GM20000 (cell line): ENCODE measurements at places on chromosomes 6 and 20.

GRCh38 chr6:22023937-22024336 lies 272.9 kb downstream of the PRL start:
- no peak for DNase-seq

DNA sequence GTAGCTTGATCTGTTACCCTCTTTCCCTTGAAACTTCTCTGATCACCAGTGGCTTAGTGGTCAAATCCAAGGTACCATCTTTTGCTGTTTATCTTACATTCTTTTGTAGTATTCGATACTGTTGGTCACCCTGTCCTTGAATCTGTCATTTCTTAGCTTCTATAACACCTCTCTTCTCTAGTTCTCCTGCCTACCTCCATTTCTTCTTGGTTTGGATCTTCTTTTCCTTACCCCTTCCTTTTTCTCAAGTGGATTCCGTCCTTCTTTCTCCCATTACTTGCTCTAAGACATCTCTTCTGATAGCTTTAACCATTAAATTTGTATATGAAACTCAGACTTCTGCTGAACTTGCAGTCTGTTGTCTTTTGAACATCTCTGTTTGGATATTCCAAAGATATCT lies 39.9 kb downstream of the QKI start:
- no peak for DNase-seq

- DNase-seq = no peak
These were observed 1090.1 kb upstream of the ADGRB3 start for GRCh38 chr6:67544851-67545452.

GRCh38 chr6:167350731-167351655 lies 26.1 kb downstream of the TTLL2 start:
- DNase-seq = peak; percentile 65

DNA sequence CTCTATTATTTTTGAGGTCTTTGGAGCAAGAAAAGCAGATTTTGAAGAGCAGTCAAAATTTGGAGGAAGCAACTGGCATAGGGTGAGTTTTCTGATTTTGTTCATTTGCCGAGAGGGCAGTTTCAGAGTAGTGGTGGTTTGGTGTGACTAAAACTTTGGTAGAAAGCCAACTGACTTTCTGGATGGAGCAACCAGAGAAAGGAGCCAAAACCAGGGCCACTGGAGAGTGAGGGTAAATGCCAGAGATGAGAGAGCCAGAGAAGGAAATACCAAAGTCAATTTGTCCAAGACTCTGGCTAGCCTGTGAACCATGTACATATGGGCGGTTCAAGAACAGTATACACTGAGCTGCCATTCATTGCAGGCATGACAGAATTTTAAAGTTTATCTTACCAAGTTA lies 40.5 kb upstream of the ZBTB24 start:
- DNase-seq = no peak
